Stimulated activated CD8-positive, alpha-beta memory T cell treated with anti-CD3 and anti-CD28 coated beads, Interleukin-15, amount 100 ng/mL, for 1 hour (primary cell): ENCODE measurements at places on chromosomes 5 and 9.

GRCh38 chr5:158390577-158390976 lies 531.6 kb upstream of the CLINT1 start:
- no peak for DNase-seq

DNA sequence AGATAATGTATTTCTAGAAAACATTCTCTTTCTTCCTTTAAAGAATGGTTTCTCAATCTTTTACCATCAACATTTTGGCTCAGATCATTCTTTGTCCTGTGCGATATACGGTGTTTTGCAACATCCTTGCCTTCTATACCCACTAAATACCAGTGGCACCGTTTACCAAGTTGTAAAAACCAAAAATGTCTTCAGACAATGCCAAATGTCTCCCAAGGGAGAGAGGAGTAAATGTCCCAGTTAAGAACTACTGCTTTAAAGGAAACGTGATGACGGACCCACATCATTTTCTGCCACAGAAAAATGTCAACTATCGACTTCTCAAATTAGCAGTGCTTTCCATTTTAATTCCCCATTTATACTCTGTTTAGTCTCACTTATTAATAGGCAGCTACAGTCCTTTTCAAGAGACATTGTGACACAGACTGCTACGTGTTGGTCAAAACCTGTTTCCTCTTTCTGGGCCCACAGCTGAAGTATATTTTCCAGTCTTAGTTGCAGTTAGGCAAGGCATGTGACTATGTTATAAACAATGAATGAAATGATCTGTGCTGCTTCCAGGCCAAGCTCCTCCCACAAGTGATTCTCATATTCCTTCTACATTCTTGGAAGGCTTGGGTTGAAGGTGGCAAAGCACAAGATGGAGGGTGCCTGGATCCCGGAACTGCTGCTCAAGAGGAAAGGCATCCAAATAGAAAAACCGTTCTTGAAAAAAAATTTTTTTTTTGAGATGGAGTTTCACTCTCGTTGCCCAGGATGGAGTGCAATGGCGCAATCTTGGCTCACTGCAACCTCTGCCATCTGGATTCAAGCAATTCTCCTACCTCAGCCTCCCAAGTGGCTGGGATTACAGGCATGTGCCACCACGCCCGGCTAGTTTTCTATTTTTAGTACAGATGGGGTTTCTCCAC lies 8.8 kb downstream of the PRXL2C start:
- DNase-seq: no peak

DNA sequence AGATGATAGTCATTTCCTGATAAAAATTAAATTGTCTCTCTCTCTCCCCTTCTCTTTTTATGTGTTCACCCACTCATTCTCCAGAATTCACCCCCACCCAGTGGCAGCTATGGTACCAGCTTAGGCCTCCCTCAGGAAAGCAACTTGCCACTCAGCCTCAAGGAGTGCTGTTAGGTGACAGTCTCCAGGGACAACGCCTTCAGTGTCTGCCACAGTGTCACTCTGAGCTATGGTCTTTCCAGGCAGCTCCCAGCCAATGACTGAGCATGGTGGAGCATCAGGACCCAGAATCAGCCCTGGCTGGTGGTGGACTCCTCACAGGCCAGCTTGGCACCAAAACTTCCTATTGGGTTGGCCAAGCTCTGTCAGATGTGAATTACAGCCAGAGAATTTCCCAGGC lies 140.9 kb upstream of the PIK3R1 start:
- no peak for DNase-seq

DNA sequence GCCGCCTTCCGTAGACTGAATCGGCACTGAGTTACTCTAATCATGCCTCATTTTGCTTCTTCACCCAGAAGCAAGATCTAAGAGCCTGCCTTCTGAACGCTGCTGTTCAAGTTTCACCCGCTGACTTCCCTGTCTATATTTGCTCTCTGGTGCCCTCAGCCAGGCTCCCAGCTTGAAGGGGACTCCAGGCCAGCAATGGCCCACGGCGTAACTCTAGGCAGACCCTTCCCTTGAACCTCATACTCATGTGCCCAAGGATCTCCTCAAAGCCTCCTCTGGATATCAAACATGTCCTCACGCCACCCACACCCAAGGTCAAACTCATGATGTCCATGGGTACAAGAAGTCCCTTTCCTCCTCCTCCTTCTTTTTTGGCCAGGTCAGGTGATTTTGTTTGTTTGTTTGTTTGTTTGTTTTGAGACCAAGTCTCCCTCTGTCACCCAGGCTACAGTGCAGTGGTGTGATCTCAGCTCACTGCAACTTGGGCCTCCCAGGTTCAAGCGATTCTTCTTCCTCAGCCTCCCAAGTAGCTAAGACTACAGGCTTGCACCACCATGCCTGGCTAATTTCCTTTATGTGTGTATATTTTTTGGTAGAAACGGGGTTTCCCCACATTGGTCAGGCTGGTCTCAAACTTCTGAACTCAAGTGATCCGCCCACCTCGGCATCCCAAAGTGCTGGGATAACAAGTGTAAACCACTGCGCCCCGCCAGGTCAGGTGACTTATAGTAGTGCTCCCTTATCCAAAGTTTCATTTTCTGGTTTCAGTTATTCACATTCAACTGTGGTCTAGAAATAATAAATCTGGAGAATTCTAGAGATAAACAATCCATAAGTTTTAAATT lies 239.0 kb downstream of the SYK start:
- no peak for DNase-seq

GRCh38 chr9:90697808-90698207 lies 55.2 kb upstream of the DIRAS2 start:
- no peak for DNase-seq

DNA sequence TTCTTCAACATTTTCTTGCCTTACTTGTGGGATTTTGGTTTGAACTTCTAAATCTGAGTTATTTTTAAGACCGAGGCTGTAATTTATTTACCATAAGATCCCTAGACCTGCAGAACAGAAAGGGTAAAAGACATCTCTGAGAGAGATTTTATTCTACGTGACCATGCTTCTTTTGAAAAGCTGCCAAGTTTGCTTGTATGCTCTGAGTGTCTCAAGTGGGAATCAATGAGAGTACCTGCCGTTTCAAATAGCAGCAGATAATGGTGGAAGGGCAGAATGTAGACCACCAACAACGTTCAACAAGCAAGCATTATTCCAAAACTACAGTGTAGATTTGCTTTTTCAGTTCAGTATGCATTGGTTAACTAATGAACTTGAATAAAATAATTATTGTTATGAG lies 108.6 kb upstream of the MINAR2 start:
- DNase-seq: no peak

DNA sequence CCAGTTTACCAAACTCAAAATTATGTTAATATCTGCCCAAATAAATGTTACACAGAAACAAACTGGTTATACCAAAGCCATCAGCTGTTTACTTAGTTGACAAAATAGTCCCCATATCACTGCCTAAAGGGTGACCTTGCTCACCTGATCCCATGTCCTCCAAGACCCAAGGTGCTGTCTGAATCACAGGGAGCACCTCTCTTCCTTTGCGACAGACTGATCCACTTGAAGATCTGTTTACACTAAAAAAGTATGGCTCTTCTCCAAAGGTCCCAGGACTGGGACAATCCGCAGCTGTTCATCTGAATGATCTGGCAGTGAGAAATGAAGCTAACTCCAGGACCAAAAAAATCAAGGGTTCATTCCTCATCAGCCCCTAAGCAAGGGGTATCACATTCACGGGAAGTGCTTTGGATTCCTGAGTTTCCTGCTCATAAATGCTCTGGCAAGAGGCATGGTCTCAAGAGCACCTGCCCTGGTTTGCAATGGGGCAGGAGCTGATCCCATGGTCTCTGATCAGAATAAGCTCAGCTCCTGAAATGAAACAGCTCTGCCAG lies 5.0 kb downstream of the PRUNE2 start:
- no peak for DNase-seq

GRCh38 chr5:132294728-132295504 lies 722 bp downstream of the SLC22A4 start:
- DNase-seq: peak; percentile 43

DNA sequence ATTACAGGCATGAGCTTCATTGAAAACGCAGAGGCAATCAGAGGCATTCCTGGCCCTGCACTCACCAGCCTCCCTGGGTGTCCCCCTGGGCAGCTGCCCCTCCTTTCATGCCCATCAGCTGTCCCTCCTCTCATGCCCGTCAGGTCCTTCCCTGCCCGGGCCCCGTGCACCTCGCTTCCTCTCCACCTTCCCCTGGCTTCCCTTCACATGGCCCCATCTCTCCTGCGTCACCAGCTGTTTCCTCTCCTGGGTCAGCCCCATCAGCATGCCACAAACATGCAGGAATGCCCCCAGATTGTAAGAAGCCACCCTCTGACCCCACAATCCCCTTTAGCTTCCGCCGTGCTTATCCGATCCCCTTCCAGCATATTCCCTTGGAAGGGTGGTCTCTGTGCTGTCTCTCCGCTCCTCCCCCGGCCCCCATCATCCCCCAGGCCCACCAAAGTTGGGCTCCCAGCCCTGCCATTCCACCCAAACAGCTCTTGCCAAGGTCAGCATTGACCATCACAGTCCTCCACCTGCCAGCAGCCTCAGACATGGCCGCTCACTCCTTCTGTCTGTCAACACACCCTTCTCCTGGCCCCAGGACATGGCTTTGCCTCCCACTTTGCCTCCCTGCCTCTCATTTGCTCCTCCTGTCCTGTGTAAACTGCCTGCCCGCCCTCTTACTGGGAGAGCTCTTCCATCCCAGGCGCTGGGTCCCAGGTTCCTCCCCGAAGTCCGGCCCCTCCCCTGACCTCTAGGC lies 98.6 kb upstream of the IER5L start:
- DNase-seq: no peak

- DNase-seq: no peak
Observed at GRCh38 chr9:131657940-131658339, 81.9 kb downstream of the RAPGEF1 start.

GRCh38 chr5:176906126-176906525 lies 7.0 kb upstream of the HK3 start:
- DNase-seq: no peak

- no peak for DNase-seq
Observed at GRCh38 chr9:93543117-93543516, 33.3 kb upstream of the PHF2 start.

GRCh38 chr5:139027150-139027549 lies 152.0 kb upstream of the LRRTM2 start:
- no peak for DNase-seq

DNA sequence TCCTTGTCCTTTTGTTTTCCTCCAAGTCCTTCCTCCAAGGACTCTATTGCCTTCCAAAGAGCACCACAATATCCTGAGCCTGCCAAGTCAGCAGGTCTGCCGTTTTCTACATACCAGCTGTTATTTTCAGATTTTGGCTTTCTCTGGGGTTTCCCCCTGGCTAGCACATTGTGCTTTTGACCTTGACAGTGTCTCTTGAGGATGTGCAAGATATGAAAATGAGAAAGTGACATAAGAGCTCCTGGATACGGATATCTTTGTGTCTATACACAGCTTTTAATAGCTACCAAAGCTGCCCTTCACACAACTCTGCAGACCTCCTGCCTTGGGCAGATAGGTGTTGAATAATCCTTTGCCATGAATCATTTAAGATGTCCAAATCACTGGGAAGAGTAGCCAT lies 67.0 kb downstream of the HAPLN1 start:
- no peak for DNase-seq

DNA sequence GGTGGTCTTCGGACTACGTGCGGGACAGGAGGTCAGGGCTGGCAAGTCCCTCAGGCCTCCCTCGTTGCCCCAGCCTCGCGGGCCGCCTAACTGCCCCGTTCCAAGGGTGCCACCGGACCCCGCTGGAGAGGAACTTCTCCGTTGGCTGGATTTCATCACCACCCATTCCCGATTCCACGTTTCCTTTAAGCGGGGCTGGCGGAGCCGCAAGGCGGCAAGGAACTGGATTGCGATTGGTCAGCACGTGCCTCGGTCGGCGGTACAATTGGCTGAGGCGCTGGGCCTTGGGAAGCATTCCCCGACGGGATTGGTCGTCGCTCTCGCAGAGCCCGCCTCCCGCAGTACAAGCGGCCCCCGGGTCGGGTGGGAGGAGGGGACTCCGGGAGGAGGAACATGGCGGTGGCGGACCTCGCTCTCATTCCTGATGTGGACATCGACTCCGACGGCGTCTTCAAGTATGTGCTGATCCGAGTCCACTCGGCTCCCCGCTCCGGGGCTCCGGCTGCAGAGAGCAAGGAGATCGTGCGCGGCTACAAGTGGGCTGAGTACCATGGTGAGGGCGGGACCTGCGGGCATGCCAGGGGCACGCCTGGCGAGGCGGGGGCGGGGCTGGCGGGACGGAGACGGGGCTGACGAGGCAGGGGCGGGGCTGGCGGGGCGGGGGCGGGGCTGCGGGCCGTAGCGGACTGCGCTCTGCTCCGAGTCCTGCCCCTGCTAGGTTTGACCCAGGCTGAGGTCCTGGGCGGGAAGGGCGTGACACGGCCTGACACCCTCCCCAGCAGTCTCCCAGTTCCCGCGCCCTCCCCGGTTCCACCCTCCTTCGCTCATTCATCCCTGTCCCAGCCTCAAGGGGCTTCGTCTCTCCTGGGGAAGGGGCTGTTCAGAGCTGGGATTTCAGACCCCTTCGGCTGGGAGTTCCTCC lies at the start of gene PHPT1:
TSS of gene PHPT1 (plus strand) at position 372 of the 922 bp plus-strand sequence. CDS start at position 394, 22 bp downstream.
- DNase-seq: peak; percentile 87

GRCh38 chr5:174311531-174312269 lies 266.2 kb downstream of the NSG2 start:
- DNase-seq: peak; percentile 25

DNA sequence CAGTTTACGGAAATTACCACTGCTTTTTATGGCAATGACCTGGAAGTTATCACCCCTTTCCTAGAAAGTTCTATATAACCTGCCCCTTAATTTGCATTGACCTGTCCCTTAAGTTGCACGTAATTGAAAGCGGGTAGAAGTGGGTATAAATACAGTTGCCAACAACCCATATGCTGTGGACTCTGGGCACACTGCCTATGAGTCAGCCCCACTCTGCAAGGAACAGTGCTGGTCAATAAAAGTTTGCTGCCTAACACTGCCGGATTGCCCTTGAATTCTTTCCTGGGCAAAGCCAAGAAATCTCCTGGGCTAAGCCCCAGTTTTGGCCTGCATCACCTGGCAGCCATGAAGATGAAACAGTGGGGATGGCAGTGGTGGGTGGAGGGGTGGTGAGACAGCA lies 23.9 kb upstream of the CLPTM1L start:
- no peak for DNase-seq

GRCh38 chr5:174599992-174600391 lies 124.4 kb upstream of the MSX2 start:
- no peak for DNase-seq

GRCh38 chr9:103533318-103533717 lies 538.2 kb downstream of the CYLC2 start:
- no peak for DNase-seq

- DNase-seq: no peak
Observed at GRCh38 chr5:131230406-131230805, 33.4 kb upstream of the CDC42SE2 start.

DNA sequence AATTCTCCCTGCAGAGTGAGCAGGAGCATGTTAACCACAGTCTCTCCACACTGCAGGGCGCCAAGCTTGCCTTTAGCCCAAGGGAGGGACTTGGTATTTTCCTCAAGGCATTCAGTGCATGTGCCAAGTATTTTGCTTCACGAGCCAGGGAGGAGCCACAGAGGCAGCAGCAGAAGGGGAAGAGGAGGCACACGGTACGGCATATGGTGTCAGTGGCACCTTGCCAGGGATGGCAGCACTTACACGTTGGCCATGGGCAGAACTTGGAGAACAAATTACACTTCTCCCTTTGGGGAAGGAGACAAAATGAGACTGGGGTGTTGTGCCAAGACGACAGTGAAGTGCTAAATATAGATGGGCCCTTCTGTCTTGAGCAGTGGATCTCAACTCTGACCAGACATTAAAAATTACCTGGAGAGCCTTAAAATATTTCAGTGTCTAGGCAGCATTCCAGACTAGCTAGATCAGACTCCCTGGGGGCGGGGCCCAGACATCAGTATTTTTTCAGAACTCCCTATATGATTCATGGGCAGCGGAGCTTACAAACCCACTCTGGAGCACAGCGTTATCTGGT lies 155.8 kb downstream of the DRD1 start:
- no peak for DNase-seq
